ENCODE measurements at places on chromosomes 2 and 18.

- no peak for DNase-seq
Observed at GRCh38 chr2:55224761-55225261, 7.3 kb downstream of the CLHC1 start.

DNA sequence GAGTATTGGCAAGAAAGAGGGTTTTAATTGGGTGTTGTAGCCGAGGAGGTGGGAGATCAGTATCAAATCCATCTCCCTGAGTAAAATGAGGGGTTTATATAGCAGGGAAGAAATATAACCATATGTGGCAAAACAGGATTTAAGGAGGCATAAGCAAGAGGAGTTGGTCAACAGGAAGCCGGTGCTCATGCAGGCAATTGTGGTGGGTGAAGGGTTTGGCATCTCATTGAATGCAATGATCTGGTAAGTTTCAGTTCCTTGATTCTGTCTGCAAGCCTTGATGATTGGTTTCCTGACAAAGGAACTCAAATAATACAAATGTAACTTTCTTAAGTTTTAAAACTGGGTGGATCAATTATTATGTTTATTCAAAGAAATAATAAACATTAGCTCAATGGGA lies 564.4 kb upstream of the LINC00305 start:
- no peak for DNase-seq

DNA sequence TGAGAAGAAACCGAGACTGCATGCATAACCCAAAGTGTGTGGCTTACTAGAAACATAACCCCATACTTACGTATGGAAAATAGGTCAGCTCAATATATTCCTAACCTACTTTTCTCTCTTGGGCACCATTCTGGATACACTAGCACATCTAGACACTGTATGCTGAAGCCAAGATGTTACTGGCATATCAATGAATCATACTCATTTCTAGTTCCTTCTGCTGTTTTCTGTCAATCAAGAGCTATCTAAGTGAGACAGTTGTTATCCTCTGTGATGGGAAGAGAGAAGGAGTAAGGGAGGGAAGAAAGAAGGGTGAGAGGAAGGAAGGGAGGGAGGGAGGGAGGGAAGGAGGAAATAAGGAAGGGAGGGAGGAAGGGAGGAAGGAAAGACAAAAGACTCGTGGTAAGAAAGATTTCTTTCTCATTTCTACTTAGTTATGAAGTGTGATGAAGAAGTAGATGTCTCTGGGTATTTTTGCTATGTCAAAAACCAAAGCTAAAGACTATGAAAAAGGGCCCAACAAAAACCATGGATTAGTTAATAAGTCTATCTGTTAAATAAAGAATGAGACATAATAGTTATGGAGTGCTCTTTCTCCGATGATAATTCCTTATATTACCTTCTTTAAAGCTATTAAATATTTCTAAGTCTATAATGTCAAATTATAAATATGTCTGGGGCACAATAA lies 248.4 kb downstream of the ZNF521 start:
- no peak for DNase-seq

DNA sequence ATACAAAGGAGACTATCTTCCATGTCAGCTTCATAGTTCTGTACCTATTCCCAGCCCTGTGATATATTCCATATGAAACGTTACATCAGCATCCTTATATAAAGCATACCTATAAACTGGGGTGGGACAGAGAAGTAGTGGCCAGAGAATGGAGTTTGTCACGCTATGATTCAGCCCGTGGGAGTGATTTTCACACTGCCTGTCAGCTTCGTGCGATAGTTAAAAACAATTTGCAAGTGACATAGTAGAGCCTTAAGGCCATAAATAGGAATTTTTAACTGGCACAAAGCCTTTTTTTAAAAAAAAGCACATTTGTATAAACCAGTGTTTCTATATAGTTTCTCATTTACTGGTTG lies 30.2 kb downstream of the PKP4 start:
- DNase-seq, result no peak

DNA sequence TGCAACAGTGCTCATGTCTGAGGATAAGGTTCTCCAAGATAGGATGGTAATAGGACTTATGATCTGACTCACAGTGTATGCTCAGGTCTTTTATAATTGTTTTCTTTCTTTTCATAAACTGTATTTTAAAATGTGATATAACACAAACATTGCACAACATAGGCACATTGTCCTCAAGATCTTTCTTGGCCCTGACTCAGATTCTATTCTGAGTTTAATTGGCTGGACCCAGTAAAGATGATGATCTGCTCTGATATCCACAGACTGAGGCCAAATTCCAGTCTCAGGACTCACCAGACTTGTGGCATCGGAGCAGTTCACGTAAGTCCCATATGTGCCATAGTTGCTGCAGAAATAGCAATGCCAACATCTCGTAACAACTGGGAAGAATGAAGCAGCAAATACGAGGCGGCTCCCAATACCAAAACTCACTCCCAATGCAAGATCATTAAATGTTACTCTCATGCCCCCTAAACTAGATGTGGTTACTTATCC lies 448.9 kb upstream of the SLC14A2 start:
- no peak for DNase-seq

- peak; percentile 1 for DNase-seq
Observed at GRCh38 chr2:159713631-159714246, 1.4 kb downstream of the MARCHF7 start.

DNA sequence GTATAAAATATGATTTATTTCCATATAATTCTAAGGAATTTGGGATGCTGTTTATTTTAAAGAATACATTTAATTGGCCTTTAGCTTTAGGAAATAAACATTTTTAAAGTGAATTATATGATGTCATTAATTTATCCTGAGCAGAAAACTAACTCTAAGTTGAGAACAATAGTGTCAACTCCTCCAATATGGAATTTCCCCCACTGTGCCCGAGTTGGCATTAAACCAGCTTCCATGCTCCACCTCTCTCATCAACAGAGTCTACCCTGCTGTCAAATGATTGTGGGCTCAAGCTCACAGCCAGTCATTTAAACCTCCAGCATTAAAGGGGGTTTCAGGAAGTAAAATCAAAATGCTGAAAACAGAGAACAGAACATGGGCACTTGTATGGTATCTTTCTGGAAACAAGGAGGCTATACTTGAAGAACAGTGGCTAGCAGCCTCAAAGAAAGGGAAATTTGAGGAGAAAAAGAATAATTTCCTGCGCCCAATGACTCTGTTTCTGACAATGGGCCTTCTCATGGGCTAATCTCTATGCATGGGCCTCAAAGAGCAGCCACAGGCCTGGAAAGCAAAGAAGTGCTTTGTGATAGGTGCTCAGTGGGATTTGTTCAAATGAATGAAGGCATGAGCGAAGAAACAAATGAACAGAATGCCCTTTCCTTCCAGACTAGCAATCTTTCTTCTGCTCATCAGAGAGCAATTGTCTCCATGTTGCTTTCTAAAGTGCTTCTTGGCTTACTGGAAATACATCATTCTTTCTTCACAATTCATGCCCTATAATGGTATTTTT lies 252.8 kb downstream of the MTX2 start:
- DNase-seq, result no peak

DNA sequence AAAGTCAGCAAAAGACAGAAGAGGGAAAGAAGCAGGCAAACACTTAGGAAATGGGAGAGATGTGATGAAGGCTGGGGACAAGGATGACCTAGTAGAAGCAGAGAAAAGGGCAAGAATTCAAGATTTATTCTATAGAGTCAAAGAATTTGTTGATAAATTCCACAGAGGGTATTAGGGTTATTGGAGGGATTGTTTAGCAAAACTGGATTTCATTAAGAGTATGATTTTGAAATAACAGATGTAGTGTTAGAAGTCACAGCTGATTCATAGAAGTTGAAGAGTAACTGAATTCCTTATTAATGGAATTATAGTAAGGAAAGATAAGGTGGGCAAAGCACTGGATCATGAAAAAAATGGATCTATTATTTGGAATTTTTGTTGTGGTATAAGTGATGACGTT lies 48.6 kb downstream of the CEP192 start:
- no peak for DNase-seq

- DNase-seq, result no peak
Observed at GRCh38 chr2:28155627-28156026, 237.0 kb upstream of the FOSL2 start.

- DNase-seq, result peak; percentile 39
Observed at GRCh38 chr2:162430323-162430722, 86.4 kb downstream of the GCA start.

DNA sequence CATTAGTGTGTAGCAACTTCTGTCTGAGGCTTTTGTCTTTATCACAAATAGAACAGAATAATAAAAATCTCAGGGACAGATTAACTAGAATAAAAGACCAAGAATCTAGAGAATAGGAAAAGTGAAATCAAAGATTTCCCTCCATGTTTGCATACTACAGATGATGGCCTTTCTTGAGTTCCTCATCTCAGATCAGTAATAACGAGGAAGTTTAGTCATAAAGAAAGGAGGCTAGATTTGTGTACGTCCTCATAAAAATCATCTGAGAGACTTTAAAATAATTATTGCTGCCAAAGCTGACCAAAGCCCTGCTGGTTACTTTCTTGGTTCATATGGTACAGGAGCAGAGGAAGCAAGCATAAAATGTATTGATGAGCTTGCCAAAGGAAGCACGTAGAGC lies 117.3 kb downstream of the MIB1 start:
- no peak for DNase-seq

DNA sequence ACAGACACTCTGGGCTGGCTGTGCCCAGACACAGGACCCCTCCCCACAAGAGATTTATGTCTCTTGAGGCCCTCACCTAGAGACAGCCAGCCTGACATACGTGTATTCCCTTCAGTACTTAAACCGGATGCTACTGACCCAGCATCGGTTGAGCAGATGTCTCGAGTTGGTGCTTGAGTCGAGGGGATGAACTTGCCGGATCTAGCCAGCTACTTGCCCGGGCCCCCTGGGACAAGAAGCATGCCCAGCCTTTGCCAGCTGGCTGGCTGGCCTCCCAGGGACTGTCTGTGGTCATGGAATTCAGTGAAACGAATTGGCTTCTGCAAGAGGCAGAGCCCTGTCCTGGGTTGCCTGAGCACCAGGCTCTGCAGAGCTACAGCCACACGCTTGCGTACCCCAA lies 36.0 kb downstream of the DNMT3A start:
- peak; percentile 16 for DNase-seq

- DNase-seq, result no peak
Observed at GRCh38 chr18:12098374-12098773, 4.7 kb downstream of the ANKRD62 start.

DNA sequence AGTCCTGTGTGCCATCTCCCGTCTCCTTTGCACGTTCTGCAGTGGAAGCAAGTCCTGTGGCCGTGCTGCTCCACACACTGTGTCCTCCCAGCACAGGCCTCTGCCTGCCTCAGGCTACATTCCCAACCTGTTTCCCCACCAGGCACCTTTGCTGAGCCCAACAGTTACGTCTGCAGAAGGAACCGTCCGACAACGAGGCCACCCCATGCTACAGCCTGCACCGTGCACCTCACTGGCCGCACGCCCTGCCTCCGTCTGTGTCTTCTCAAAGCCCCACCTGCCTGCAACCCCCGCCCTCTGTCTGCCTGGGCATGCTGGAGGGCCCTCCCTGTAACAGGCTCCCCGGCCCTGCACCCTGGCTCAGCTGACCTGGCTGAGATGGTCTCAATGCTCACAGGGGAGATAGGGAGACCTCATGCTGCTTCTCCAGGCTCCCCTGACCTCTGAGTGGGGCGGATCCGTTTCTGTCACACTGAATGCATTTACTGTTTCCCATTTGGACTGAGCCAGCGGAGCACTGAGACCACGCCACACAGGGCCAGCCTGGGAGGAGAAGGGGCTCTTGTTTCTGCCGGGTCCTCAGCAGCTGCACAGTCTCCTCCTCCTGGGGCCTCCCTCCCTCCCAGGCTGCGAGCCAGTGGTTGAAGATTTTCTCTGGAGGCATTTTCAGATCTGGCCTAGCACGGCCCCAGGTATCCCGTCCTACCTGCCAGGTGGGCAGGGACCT lies 109.1 kb upstream of the OTOS start:
- DNase-seq, result no peak

DNA sequence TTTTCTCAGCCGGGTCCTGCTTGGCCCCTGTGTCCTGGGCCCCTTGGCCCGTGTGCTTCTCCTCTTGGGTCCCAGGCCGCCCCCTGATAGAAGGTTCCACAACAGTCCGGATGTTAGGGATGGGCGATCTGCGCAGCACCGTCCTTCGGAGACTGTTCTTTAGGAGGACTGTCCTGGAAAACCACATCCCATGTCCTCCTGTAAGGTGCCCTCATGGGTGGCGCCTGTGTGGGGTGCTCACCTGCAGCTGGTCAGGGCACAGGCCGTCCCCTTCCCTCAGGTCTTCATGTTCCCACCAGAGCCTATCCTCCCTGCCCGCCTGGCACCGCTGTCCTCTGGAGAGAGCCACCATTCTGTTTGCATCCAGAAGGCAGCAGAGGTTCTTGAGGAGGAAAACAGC lies 50.0 kb downstream of the CTDP1 start:
- DNase-seq, result no peak

- no peak for DNase-seq
Observed at GRCh38 chr2:45700407-45701013, 49.0 kb downstream of the PRKCE start.

- DNase-seq, result no peak
Observed at GRCh38 chr2:233968556-233968955, 51.4 kb downstream of the TRPM8 start.

DNA sequence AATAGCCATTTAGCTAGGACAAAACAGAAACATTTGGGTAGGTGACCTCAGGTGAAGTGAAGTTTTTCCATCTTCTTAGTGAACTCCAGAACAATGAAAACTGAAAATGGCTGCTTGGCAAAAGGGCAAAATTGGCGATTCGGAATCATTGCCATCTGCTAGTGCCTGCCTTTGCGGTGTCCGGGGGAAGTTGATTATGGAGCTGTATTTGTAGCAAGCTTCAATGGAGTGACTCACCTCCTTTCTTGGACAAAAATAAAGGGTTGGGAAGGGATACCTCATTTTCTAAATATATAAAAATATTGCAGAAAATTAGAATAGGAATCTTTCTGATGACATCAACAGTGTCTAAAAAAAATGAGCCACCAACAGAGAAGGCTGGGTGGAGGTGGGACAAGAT lies 460.5 kb downstream of the TGIF1 start:
- no peak for DNase-seq

DNA sequence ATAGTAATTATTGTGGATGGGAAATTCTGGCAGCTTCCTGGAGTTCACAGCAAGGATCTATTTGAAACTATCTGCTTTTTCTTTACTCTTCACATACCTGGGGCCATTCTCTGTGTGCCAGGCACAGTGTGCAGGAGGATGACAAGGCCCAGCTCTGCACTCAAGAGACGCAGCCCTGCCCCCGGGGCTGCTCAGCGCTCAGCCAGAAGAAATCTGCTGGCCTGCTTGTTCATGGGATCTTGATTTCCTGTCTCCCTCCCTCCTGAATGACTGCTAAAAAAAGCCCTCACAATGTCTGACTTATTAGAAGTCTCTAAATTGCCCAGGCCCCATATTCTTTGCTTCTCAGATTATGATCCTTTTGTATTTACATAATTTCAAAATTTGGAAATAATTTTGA lies 210.9 kb downstream of the DCDC2C start:
- DNase-seq, result no peak

DNA sequence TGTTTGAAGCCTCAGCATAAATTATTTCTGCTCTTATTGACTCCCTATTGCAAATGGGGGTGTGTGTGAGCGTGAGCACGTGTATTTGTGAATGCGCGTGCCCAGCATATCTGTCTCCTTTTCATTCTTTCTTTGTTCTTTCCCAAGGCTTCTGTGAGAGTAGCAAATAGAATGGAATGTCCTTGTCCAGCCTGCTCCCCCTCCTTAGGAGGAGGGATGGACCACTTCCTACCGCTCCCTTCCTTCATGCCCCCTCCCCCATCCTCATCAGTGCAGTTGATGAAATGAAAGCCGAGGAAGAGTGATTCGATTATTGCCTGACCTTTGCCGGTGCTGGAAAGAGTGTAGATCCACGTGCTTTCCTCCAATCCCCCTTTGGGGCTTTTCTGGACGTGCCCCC lies 102.0 kb downstream of the CPO start:
- no peak for DNase-seq
